ENCODE measurements at places on chromosomes 12 and 14. TPM values are rescaled to one million over a fixed set of nuclear protein-coding genes. Genes with fewer than 3 reads are reported as not detected.

Gene ACVRL1
- 32.8 TPM for polyA plus RNA-seq

Gene LPAR5
- polyA plus RNA-seq: 1.1 TPM

Gene ALKBH2
- polyA plus RNA-seq: 23.9 TPM

Gene KRT75
- polyA plus RNA-seq: not detected

Gene CLEC1B
- polyA plus RNA-seq: 3.3 TPM

Gene PSEN1
- 75.5 TPM for polyA plus RNA-seq

Gene SLC10A1
- polyA plus RNA-seq: 0.08 TPM

Gene CLEC9A
- 0.19 TPM for polyA plus RNA-seq

Gene CRIP2
- 125 TPM for polyA plus RNA-seq

Gene GCH1
- 10.5 TPM for polyA plus RNA-seq

Gene PIWIL1
- 0.55 TPM for polyA plus RNA-seq

Gene SLC6A12
- polyA plus RNA-seq: 18.5 TPM

Gene BRF1
- polyA plus RNA-seq: 28.3 TPM

Gene CLEC2A
- not detected for polyA plus RNA-seq

Gene PTPRB
- polyA plus RNA-seq: 18.2 TPM

Gene LRFN5
- 8.4 TPM for polyA plus RNA-seq

Gene HOXC11
- polyA plus RNA-seq: 1.4 TPM

Gene PLBD2
- 22.2 TPM for polyA plus RNA-seq

Gene LRP1-AS
- not detected for polyA plus RNA-seq

Gene TAS2R9
- polyA plus RNA-seq: not detected

Gene IL25
- not detected for polyA plus RNA-seq

Gene GDF11
- 24.3 TPM for polyA plus RNA-seq

Gene PLA2G1B
- 0.73 TPM for polyA plus RNA-seq

Gene OTX2
- polyA plus RNA-seq: not detected

Gene PTPRR
- 0.65 TPM for polyA plus RNA-seq

Gene TBC1D30
- 5.3 TPM for polyA plus RNA-seq

Gene BORCS5
- 8.2 TPM for polyA plus RNA-seq

Gene SIVA1
- polyA plus RNA-seq: 103 TPM

Gene ATN1
- 129 TPM for polyA plus RNA-seq

Gene OR6C74
- polyA plus RNA-seq: not detected

Gene C2CD5
- polyA plus RNA-seq: 93.1 TPM

Gene SERPINA10
- 0.10 TPM for polyA plus RNA-seq

Gene MYF5
- not detected for polyA plus RNA-seq

Gene KLRB1
- polyA plus RNA-seq: 5.5 TPM

Gene CHGA
- polyA plus RNA-seq: not detected
